ENCODE measurements at places on chromosomes 11 and 22. TPM values are rescaled to one million over a fixed set of nuclear protein-coding genes. Genes with fewer than 3 reads are reported as not detected.

DNA sequence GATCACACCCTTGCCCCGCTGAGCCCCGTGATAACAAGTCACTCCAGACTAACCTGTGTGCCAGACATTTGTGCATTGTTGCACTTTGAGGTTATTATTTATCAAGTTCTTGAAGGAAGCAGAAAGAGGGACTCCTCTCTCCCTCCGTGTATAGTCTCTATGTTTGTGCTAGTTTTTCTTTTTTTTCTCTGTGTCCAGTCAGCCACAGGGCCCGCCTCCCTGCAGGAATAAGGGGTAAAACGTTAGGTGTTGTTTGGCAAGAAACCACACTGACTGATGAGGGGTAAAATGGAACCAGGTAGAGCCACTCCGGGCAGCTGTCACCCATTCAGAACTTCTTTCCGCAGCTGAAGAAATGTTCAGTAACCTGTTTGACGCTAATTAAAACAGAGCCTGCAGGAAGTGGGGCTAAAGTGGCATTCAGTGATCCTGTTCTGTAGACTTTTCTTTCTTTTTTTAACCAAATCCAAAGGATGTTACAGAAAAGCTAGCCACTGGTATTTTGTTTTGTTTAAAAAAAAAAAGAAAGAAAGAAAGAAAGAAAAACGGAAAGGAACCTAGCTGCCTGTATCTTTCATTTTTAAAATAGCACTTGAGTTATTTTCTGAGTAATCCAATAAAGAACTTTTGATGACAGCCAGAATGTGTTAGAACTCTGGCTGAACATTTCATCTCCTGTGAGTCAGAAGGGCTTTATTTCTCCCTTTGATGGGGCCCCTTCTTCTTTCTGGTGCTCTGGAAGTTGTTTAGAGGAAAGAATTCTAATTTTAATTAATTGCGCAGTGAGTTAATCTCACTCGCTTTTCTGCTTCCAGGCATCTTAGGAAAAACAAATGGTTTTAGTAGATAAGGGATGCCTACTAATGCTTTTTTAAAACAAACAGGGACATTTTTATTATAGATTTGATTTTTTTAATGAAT, 58.2 kb downstream of the COMMD9 start:
- no peak overlapping the region for H3K4me3 ChIP-seq
- H3K4me1 ChIP-seq = no peaks in the 10 kb centered on the region
- H3K27ac ChIP-seq = no peak overlapping the region

GRCh38 chr11:80455818-80456217, 1015.0 kb upstream of the TENM4 start:
- H3K4me3 ChIP-seq = no peak overlapping the region
- no peaks in the 10 kb centered on the region for H3K4me1 ChIP-seq
- no peak for DNase-seq
- no peak overlapping the region for H3K27ac ChIP-seq

DNA sequence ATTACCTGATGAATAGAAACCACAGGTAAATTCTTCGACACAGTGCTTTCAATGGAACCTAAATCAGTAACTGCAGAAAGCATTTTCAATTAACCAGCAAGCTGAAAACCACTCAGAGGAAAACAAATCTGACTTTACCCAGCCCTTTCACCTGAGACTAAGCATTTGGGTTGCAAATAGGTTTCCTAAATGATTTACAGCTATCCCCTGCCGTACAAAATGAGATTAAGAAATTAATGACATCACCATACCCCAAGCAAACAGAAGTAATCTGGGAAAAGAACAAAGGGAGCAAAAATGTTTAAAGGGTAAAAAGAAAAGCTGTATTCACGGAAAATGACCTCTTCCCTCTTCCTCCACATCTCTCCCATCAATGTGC, 584 bp downstream of the NOX4 start:
- DNase-seq = no peak
- no peaks in the 10 kb centered on the region for H3K27me3 ChIP-seq
- peaks cover 5% of the 10 kb centered on the region for H3K4me1 ChIP-seq
- H3K36me3 ChIP-seq = no peaks in the 10 kb centered on the region

GRCh38 chr11:124482362-124483147, 37.1 kb upstream of the OR8B8 start:
- peaks cover 2% of the 10 kb centered on the region for H3K4me1 ChIP-seq
- no peaks in the 10 kb centered on the region for H3K36me3 ChIP-seq
- no peak overlapping the region for H3K4me3 ChIP-seq
- H3K27me3 ChIP-seq = no peaks in the 10 kb centered on the region
- DNase-seq = no peak
- H3K27ac ChIP-seq = no peak overlapping the region

Gene DGCR8
- 43.7 TPM for total RNA-seq

GRCh38 chr11:63858628-63859550, 20.0 kb downstream of the MARK2 start:
- no peak overlapping the region for H3K4me3 ChIP-seq
- no peaks in the 10 kb centered on the region for H3K4me1 ChIP-seq
- H3K27me3 ChIP-seq = no peaks in the 10 kb centered on the region
- no peaks in the 10 kb centered on the region for H3K36me3 ChIP-seq
- no peak overlapping the region for H3K27ac ChIP-seq

Gene APOA4
- total RNA-seq = not detected

Gene IFITM10
- total RNA-seq = 0.23 TPM

Gene TRIM29
- total RNA-seq = 0.43 TPM

DNA sequence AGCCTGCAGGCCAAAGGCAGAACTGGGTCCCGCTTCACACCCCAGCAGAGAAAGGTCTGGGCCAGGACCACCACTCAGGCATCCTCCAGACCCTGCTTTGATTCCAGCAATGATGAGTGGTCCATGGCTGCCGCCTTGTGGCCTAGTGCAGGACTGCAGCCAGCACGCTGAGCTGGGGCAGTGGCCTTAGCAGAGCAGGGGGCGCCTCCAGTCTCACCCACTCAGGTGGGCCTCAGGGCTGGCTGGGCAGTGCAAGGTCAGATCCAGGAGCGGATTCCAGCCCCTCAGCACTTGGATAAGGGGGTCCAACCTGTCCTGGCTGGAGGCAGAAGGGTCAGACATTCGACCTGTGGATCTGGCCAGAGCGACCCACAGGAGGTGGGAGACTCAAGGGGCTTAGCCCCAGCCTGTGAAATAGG, 9.6 kb upstream of the PDE2A start:
- peak; percentile 99 for DNase-seq
- peaks cover under 1% of the 10 kb centered on the region for H3K27me3 ChIP-seq
- no peaks in the 10 kb centered on the region for H3K36me3 ChIP-seq

Gene OR56A1
- 0.09 TPM for total RNA-seq

Gene YPEL1
- total RNA-seq = 7.6 TPM

DNA sequence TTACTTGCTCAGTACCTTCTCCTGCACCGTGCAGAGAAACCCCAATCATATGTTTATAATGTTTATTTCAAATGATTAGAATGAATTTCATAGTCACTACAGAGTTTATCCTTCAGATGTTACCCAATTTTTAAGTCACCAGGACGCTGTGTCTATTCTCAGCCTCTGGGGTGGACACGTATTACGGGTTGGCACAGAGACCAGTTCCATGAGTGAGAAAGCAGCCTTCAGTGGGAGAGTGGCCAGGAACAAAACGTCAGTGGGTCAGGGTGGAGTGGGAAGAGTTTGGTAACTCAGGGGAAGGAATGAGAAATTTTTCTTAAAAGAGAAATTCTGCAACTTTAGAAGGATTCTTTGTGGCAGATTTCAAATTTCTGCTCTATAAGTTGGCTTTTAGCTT, 77.1 kb upstream of the MTMR2 start:
- no peaks in the 10 kb centered on the region for H3K27me3 ChIP-seq
- DNase-seq = no peak
- no peaks in the 10 kb centered on the region for H3K36me3 ChIP-seq

Gene CD44
- 13.4 TPM for total RNA-seq

DNA sequence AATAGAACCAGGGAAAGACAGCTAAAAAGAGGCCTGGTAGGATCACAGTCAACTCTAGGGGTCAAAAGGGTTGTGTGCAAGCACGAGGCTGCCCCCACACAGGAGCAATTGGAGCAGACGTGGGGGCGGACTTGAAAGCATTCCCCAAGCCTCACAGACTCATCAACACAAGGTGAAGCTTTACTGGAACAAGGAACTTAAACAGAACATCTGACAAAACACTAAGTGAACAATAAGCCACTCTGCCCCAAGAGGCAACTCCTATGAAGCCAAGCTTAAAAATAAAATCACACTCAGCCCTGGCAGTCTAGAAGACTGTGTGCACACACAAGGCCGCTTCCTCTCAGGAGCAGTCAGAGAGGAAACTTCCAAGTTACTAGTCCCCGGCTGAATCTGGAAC, 32.2 kb upstream of the TEAD1 start:
- no peak for DNase-seq
- no peaks in the 10 kb centered on the region for H3K36me3 ChIP-seq
- no peak overlapping the region for H3K27ac ChIP-seq
- H3K4me1 ChIP-seq = no peaks in the 10 kb centered on the region
- H3K4me3 ChIP-seq = no peak overlapping the region

DNA sequence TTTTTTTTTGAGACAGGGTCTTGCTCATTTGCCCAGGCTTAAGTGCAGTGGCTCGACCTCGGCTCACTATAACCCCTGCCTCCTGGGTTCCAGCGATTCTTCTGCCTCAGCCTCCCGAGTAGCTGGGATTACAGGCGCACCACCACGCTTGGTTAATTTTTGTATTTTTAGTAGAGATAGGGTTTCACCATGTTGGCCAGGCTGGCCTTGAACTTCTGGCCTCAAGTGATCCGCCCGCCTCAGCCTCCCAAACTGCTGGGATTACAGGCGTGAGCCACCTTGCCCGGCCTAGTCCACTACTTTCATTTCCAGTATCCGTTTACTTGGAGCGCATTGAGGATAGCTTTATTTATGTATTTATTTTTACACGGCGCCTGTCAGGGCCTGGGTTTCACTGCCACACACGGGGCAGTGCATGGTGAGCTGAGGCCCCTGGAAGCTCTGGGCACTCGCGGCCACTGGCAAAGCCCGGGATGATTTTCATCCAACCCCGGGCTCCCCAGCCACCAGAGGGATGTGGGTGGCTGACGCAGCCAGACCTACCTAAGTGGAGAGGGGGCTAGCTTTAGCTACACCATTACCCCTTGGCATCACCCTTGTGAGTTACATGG, 6.1 kb upstream of the MCAM start:
- DNase-seq = no peak
- H3K4me1 ChIP-seq = peaks cover 31% of the 10 kb centered on the region
- H3K27ac ChIP-seq = no peak overlapping the region
- no peaks in the 10 kb centered on the region for H3K27me3 ChIP-seq

GRCh38 chr22:50018608-50019285, 6.2 kb upstream of the IL17REL start:
- no peaks in the 10 kb centered on the region for H3K36me3 ChIP-seq
- no peak overlapping the region for H3K4me3 ChIP-seq
- H3K27me3 ChIP-seq = peaks cover 23% of the 10 kb centered on the region
- DNase-seq = no peak

Gene KCNQ1OT1
- total RNA-seq = 1.2 TPM

- H3K4me1 ChIP-seq = no peaks in the 10 kb centered on the region
- no peaks in the 10 kb centered on the region for H3K27me3 ChIP-seq
- no peak overlapping the region for H3K4me3 ChIP-seq
- no peak for DNase-seq
- no peak overlapping the region for H3K27ac ChIP-seq
These were observed 65.8 kb upstream of the SEPTIN5 start for GRCh38 chr22:19648419-19648929.

DNA sequence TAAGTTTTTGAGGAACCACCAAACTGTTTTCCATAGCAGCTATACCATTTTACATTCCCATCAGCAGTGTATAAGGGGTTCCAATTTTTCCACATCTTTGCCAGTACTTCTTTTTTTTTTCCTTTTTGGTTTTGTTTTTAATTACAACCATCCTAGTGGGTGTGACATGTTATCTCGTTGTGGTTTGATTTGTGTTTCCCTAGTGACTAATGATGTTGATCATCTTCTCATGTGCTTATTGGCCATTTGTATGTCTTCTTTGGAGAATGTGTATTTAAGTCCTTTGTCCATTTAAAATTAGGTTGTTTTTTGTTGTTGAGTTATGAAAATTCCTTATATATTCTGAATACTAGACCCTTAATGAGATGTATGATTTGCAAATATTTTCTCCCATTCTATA, 59.3 kb downstream of the STIM1 start:
- no peaks in the 10 kb centered on the region for H3K4me1 ChIP-seq
- no peak overlapping the region for H3K27ac ChIP-seq
- no peaks in the 10 kb centered on the region for H3K27me3 ChIP-seq
- H3K36me3 ChIP-seq = no peaks in the 10 kb centered on the region
- no peak overlapping the region for H3K4me3 ChIP-seq

DNA sequence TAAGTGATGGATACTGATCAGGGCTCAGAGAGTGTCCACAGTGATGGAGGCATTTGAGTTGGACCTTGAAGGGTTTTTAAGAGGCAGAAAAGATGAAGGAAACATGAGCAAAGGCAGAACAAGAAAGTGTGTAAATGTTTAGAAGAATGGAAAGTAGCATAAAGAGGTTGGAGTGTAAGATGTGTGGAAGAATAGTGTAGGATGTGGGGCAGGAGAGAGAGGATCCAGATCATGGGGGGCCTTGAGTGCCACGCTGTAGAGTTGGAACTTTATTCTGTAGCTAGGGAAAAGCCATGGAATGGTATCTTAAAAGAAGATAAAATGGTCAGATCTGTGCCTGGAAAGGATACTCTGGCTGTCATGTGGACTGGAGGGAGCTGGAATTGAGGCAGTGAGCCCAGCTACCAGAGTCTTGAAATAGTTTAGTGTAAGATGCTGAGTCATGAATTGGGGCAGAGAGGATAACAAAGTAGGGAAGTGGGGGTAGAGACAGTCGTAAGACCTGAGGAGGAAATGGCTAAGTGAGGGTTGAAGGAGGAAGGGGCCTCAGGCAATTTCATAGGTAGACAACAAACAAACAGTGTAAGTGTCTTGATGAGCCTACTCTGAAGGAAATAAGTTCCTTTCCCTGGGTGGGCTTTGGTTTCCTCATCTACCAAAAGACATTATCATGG, 6.7 kb downstream of the KCNE3 start:
- DNase-seq = no peak
- H3K4me1 ChIP-seq = 0 out of 2 replicates have a peak, but pooled peaks cover 2% of the 10 kb centered on the region
- no peak overlapping the region for H3K4me3 ChIP-seq
- no peaks in the 10 kb centered on the region for H3K27me3 ChIP-seq
- H3K27ac ChIP-seq = no peak overlapping the region

DNA sequence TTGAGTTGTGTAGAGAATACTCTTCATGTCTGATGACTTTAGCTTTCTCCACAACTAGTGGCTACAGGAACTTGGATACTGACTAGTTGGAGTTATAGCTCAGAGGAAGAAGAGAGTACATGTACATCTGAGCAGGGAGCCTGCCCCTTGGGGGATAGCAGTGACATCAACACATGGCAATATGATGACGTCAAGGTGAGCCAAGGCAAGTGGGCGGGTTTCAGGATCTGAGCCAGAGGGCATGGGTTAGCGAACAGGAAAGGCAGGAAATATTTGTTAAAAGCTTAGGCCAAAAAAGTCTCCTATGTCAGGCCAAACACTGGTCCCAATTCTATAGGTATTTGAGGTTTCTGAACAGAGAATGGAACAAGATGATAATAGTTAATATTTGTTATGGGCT, 42.0 kb upstream of the HORMAD2 start:
- no peak overlapping the region for H3K27ac ChIP-seq
- no peaks in the 10 kb centered on the region for H3K36me3 ChIP-seq
- H3K4me1 ChIP-seq = no peaks in the 10 kb centered on the region
- no peak for DNase-seq
- H3K4me3 ChIP-seq = no peak overlapping the region

DNA sequence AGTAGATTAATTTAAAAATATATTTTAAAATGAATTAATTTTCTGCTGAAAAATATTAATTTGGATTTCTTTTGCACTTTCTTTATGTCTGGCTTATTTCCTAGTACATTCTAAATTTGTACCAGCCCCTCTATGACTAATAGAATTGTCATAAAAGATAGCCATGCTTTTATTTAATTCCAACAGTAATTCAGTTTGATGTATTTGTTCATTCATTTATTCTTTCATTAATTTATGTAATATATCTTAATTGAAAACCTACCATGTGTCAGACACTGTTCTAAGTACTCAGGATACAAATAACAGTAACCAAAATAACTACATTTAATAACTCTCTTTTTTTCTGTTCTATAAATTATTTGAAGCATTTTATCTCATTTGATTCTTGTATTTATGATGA, 264.0 kb upstream of the CCDC179 start:
- no peak overlapping the region for H3K27ac ChIP-seq
- DNase-seq = no peak

All from H1 (cell line).